Activated naive CD4-positive, alpha-beta T cell treated with anti-CD3 and anti-CD28 coated beads, Interleukin-2, amount 50 U/mL, for 72 hours (primary cell): ENCODE measurements at places on chromosomes 13 and 19.
A peak's percentile ranks its signal among the peaks of the same experiment; 100 is the strongest.

- DNase-seq = no peak
These were observed 6.5 kb upstream of the MZF1 start for GRCh38 chr19:58579473-58580142.

DNA sequence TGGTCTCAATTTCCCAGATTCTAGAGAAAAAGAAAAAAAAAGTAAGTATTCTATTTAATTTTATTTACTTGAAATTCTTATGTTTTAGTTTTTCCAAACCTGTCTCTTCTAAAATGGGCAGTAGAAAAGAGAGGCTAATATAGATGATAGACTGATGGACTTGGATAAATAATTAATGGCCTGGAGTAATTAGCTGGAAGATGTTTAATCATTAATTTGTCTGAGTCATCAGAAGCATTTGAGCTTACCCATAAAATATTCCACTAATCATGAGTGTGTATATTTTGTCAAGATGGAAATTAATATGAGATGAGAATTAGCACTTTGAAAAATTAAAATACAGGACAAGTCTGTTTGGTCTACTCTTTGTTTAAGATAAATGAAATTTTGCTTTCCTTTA is 212.1 kb upstream of the MIR17HG start:
- DNase-seq = no peak

- no peak for DNase-seq
These were observed 27.7 kb downstream of the CACNA1A start for GRCh38 chr19:13478576-13478975.

DNA sequence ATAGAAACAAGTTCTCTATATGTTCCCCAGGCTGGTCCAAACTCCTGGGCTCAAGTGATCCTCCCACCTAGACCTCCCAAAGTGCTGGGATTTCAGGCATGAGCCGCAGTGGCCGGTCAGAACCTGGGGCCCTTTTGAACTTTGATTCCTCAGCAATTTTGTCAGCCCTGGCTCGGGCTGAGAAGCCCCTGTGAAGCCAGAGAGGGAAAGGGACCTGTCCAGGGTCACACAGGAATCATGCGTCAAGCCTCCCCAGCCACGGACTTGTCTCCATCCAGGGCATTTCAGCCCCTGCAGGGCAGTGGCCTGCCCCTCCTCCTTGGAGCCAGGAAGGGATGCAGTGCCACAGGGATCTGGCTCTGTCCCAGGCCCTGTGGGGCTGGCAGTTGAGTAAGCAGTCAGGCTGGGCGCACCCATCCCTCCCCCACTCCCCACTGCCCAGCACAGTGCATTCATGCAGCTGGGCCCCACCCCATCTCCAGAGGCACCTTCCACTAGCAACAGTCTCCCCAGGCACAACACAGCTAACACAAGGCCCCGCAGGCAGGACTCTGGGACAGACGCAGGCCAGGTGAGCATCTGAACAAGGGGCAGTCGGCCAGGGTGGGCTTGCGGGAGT is at the start of gene CAPS:
TSS of gene CAPS (plus strand) at position 516 of the 619 bp plus-strand sequence. CDS start 153 bp downstream, outside the sequence.
- no peak for DNase-seq

DNA sequence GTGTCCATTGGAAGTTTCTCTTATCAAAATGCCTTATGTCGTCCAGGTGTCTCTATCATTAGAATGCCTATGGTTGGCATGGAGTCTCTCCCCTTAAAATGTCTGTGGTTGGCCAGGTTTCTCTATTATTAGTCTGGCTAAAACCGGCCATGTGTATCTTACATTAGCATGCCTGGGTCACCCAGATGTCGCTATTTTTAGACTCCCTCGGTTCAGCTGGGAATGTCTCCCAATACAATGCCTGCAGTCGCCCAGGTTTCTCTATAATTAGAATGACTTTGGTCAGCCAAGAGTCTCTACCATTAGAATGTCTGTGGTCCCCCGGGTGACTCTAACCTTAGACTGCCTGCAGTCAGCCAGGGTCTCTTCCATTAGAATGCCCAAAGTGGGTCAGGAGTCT is 1536.1 kb downstream of the UQCRFS1 start:
- DNase-seq = no peak

DNA sequence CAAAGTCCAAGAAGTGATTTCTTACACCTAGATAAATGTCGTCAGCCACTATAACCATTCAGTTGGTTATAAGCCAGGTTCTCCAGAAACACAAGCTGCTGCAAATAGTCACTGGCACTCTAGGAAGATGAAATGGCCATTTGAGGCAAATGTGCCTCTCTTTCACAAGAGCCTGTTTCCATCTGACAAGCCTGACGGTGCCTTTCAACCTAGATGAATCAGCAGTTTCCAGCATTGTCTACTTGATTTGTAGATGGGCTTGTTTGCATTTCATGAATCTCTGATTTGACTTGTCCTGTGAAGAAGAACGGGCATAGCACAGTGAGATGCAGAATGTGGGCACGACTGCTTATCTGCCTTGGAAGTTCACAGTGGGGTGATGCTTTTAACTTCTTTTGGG is 327.2 kb downstream of the LMO7 start:
- no peak for DNase-seq

DNA sequence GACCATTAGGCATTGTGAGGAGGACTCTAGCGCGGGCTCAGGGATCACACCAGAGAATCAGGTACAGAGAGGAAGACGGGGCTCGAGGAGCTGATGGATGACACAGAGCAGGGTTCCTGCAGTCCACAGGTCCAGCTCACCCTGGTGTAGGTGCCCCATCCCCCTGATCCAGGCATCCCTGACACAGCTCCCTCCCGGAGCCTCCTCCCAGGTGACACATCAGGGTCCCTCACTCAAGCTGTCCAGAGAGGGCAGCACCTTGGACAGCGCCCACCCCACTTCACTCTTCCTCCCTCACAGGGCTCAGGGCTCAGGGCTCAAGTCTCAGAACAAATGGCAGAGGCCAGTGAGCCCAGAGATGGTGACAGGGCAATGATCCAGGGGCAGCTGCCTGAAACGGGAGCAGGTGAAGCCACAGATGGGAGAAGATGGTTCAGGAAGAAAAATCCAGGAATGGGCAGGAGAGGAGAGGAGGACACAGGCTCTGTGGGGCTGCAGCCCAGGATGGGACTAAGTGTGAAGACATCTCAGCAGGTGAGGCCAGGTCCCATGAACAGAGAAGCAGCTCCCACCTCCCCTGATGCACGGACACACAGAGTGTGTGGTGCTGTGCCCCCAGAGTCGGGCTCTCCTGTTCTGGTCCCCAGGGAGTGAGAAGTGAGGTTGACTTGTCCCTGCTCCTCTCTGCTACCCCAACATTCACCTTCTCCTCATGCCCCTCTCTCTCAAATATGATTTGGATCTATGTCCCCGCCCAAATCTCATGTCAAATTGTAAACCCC is 2.8 kb upstream of the CEACAM5 start:
- DNase-seq = peak; percentile 52

DNA sequence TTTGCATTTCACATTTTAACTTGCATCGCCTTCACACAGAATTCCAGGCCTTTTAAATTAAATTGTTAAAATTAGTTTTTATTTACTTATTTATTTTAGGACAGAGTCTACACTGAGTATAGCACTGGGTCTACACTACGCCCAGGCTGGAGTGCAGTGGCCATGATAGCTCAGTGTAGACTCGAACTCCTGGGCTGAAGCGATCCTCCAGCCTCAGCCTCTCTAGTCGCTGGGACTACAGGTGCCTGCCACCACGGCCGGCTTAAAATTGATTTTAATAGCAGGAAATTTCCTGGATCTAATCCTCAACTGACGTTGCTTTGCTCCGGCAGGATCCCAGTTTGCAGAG is 301 bp upstream of the ZNF610 start:
- DNase-seq = no peak

- no peak for DNase-seq
These were observed 77.3 kb upstream of the SLAIN1 start for GRCh38 chr13:77620138-77620537.
